ENCODE measurements at places on chromosomes 16 and 17.

DNA sequence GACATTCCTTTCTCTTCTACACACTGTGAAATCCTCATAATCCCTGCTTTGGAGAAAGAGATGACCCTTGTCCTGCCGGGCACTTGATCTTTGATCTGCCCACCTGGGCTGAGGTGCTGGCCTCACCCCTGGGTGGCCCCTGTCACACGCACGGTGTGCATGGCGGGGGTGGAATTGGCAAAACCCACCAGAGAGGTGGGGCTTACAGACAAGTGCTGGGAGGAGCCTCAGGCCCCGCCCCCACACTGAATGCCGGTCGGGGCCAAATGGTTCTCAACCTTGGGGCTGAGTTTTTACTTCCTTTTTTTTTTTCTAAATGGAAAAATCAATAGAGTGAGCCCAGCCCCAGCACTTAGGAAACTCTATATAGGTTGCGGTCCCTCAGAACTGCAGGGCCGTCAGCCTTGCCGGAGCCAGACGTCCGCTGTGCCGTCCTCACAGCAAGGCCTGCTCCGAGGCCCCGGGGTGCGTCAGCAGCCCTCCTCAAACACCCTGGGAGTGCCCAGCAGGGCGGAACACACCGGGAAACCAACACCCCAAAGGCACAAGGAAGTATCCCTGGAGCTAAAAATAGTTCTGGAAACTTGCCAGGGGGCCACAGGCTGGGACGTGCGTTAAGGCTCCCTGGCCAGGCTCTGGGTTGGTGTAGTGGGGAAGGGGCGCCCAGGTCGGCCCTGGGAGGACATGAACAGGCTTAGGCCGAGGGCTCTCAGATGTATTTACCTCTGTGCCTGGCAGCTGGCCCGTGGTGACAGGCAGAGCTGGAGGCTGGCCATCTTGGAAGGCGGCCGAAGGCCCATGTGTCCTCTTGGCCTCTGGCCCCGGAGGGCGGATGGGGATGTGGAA, 11.0 kb downstream of the GPRC5C start:
- no peak for DNase-seq

DNA sequence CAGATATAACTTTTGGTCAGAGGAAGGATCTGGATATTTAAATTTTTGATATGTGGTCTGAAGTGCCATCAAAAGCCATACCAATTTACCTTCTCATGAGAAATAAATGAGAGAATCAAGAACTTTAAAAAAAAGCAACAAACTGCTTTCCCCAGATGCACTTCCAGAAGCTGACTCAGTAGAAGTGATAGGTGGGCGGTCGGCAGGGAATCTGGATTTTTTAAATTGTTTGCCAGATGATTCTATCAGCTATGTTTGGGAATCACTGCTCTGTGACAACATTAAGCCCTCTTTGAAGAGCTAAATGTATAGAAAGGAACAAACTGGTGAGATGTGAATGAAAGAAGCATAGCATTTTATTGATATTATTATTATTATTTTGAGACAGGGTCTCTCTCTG, 19.2 kb downstream of the CDH3 start:
- no peak for DNase-seq

DNA sequence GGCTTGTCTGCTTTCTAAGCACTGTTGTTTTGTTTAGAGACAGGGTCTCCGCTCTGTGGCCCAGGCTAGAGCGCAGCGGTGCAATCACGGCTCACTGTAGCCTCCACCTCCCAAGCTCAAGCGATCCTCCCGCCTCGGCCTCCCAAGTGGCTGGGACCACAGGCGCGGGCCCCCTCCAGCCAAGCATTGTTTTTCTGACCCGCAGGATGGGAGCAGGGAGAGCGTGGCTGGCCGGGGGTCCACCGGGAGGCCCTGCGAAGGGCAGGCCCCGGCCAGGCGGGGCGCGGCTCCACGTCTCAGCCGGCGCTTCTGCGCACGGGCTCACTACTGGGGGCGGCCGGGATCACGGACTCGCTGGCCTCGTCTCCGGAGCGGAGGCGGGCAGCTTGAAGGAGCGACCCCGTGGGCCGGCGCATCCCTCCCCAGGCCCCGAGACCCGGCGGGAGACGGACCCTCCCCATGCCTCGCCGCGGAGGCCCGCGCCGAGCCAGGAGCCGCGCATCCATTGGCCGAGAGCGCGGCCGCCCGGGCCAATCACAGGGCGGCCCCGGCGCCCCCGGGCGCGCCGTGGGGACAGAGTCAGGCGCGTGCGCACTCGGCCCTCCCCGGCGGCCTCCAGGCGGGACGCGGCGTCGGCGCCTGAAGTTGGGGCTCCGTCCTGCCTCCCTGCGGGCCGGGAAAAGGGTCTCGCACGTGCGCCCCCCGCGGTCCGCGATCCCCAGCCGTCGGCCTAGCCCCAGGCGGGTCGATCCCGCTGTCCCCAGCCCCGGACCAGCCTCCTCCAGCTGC, 24.9 kb downstream of the ACTG1 start:
- DNase-seq, result peak; percentile 59

- DNase-seq, result no peak
These were observed 27.4 kb upstream of the RCVRN start for GRCh38 chr17:9932491-9932890.

DNA sequence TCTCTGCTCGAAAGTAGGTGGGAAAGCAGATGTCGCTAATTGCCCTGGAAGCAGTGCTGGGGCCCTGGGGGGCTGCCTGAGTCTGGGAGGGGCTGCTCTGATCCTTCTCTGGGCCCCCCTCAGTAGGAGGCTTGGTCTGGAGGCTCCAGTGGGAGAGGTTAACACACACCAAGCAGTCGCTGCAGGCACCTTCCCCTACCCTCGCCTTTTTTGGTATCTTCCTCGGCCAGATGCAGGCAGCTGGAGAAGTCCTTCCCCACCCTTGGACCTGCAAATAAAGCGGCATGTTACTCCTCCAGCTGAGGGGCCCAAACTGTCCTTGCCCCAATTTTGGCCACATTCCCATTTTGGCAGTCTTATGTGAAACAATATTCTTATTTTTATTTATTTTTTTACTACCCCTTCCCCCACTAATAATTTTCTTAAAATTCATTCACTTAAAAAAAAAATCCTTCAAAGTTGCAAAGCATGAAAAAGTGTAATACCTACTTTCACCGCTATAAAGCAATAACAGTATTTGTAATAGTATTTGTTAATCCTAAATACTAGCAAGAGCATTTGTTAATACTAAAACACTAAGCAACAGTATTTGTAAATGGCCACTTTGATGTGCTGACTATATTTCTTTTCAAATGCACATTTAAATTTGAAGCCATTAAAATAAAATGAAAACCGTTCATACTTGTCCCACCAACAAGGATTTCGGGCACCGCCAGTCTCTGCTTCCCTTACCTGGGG, 15.0 kb downstream of the C16orf46 start:
- no peak for DNase-seq

DNA sequence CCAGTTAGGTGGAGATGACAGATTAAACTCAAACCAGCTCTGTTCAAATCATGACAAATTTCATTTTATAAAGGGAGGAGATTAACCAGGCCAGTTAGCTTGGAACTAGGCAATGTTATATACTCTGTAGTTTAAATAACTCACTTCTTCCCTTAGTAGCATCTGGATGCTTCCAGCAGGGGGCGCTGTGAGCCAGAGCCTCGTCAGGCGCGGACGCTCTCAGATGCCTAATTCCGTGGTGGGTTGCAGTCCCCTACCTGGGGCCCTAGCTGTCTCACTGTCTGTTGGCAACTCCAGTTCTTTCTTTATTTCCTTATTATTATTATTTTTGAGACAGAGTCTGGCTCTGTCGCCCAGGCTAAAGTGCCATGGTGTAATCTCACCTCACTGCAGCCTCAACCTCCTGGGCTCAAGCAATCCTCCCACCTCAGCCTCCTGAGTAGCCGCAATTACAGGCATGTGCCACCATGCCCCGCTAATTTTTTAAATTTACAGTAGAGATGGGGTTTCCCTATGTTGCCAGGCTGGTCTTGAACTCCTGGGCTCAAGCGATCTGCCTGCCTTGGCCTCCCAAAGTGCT, 17.3 kb upstream of the WFDC1 start:
- DNase-seq, result peak; percentile 54

GRCh38 chr16:82344157-82344556, 174.1 kb upstream of the MPHOSPH6 start:
- no peak for DNase-seq

DNA sequence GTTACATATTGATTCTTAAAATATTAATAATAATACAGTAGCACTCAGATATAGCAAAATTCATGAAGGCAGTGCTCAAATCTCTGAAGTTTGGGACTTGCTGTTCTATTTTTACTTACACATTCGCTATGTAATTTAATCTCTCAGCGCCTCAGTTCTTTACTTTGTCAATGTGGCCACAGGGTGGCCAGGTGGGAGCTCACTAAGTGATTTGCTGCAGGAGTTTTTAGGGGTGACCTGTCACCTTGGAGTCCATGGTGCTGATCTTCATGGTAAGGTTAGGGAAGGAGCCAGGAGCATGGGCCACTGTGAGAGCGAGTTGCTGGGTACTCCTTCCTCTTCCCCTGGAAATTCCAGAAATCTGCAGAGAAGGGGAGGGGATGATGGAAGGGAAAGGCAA, 28.1 kb downstream of the VWA3A start:
- DNase-seq, result no peak

- DNase-seq, result no peak
These were observed 38.9 kb upstream of the CIBAR2 start for GRCh38 chr16:85151079-85151602.

- no peak for DNase-seq
These were observed 4.7 kb downstream of the PLEKHG4 start for GRCh38 chr16:67283826-67284555.

DNA sequence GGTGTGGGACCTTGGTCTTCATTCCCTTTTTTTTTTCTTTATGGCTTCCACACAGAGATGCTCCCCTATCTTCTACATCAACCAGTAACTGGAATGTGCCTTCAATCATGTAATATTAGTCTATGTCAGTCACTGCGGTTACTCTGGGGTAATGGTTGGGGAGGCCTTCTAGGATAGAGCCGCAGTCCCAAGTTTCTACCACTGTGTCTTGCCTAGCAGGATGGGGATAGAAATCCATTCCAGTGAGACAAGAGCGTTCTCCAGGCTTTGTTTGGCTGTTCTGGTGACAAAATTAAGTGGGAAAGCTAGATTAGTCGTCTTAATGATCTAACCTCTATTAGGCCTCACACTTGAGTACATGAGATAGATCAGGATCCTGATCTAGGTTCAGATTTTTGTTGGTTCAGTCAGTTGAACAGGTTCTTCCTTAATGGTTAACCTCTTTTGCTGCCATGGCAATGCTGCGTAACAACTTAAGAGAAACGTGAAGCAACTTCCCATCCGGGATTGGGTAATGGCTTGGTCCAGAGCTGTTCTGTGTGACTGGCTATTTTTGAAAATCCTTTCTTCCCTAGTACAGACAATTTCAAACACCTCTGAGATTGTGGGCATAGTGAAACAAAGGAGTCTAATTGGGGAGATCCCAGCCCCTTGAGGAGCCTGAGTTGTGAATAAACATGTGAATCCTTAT, 8.7 kb downstream of the MSL1 start:
- no peak for DNase-seq

DNA sequence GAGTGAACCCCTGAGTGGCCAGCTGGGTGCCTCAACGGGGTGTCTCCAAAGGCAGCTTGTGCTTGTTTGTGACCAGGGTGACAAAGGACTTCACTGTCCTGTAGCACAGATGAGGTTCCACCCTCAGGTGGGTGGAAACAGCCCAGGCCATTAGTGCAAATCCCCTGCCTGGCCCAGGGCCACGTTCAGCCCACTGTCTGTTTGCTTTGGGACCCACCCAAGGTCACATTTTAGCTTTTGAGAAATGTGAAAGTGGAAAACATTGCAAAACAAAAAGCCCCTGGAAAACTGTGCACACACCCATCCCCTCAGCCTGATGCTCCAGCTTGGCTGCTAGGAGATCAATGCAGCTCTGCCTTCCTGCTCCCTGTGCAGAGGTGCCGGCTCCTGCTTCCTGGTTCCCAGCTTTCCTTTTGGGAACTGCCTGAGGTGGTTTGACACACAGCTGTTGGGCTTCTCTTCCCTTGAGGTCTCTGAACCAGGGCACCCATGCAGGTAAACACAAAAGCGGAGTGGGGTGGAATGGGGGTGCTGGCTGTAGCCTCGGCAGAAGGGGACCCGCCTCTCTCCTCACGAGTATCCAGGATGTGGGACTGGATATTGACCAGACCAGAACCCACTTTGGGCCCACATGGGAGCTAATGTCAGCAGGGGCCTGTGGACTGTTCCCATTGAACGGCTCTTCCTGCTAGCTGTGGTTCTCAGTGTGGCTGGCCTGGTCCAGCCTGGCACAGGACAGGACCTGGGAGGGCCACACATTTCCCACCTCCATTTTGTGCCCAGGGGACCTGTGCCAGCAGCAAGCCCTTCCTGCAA, 7.9 kb upstream of the SPHK1 start:
- DNase-seq, result no peak

- DNase-seq, result no peak
These were observed 253.6 kb upstream of the XYLT1 start for GRCh38 chr16:17724242-17724898.

DNA sequence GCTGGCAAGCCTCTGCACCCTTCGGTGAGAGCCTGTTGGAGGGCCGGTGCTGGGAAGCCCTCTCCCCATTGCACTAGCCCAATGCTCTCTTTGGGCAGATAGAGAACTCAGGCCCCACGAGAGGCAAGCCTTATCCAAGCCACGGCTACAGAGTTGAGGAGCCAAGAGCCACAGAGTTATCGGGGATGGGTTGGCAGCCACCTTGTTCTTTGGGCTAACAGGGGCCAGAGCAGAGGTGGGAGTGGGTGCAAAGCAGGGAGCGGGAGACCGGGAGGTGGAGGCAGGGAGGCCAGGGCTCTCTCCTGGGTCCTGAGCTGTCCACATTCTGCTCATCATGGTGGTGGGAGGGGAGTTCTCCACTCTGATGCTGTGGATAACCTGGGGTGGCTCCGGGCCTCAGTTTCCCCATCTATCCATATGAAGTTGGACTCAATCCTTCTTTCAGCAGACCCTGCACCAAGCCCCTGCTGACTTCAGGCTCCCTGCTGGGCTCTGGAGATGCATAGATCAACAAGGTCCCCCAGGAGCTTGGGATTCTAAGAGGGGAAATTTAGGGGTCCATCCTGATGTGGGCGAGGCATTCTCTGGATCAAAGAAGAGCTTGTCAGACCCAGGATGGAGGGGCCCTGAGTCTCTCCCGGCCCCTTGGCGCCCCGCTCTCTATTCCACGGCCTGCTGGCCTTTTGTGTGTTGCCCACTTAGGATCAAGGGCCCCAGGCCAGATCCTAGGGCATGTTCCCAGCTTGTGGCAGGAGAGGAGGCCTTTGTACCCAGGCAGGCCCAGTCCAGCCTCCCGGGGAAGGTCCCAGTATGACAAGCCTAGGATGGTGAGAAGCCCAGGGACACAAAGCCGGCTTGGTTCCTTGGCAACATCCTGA, 557 bp upstream of the CX3CL1 start:
- no peak for DNase-seq

GRCh38 chr17:43701318-43701743, 39.6 kb upstream of the MEOX1 start:
- no peak for DNase-seq

Measured in endothelial cell of umbilical vein (primary cell).